GM10248 (cell line): ENCODE measurements at places on chromosomes 5 and 9.

GRCh38 chr5:135131801-135132680 lies 98.0 kb upstream of the PITX1 start:
- DNase-seq, result no peak

GRCh38 chr9:123407217-123407851 lies 51.3 kb downstream of the CRB2 start:
- DNase-seq, result no peak

DNA sequence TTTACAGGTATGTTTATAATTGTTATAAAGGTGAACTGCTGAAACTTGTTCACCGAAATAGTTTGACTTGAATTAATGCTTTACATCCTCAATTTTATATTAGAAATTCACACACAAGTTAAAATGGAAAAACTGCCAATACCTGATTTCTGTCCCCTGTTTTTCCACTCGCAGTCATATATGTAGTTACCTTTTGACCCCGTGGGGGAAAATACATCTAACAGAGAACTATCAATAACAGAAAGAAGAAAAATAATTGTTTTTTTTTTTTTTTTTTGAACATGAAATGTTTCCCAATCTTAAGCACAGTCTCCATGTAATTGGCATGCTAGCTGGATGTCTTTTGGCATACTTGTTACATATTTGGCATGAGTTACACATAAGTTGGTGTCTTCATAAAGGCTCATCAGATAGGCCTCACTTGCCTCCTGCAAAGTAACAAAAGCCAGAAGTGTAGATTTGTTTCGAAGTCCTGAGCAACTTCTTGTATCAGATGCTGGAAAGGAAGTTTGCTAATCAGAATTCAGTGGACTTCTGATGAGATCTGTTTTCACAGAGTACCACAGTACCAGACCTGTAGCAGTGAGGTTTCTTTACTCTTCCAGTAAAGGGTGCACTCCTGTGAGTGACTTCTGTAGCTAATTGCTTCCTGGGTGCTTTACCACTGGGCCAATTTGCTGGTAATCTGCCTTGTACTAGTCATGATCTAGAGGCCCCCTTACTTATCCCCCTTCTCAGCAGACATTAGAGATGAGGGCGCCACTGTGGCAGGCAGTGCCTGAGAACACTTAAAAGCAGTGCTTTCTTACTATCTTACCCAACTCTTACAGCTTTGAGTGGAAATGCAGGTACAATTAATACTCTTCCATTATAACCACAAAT lies 36.2 kb upstream of the CXXC5 start:
- no peak for DNase-seq

DNA sequence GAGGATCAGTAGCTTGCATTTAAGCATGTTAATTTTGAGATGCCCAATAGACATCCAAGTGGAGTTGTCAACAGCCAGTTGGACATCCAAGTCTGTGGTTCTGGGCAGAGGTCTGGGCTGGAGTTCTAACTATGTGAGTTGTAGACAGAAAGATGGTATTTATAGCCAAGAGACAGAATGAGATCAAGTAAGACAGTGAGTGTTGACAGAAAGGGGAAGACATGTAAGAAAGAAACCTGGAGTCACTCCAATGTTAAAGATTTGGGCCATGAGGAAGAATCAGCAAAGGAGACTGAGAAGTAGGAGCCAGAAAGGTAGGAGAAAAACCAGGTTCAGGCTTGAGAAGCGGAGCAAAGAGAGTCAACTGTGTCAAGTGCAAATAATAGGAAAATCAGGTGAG lies 95.5 kb upstream of the PUM3 start:
- DNase-seq, result no peak
